ENCODE measurements at places on chromosomes 2 and 18.

DNA sequence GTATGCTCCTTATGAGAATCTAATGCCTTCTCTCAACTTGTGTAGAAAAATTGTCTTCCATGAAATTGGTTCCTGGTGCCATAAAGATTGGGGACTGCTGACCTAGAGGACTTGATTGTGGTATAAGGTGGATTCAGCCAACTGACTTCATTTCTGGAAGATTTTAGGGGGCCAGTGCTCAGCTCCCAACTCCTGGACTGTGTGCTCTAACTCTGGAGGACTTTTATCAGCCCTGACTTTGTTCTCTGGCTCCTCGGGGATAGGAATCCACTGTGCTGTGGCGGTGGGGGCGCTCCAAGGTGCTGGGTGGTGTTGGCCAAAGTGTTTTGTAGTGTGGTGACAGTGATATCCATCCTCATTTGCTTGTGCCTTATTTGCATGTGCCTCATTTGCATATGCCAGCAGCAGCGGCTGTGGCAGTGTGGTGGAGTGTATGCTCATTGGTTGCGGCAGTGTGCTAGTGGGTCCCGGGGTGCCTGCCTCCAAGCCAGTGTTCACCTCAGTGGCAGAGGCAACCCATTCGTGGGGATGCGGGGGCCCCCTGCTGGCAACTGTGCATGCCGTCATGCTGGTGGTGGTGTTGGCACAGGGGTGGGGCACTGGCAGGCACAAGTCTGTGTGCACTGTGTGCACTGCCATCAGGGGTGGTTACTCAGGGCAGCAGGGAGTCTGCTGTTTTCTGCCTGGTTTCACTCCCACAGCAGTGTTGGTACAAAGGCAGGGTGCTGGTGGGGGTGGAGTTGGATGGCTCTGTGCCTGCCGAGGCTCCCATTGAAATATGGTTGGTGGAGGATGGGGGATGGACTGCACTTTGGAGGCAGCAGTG lies 19.6 kb downstream of the EHBP1 start:
- no peak for DNase-seq

- DNase-seq: no peak
Measured at GRCh38 chr18:30139631-30140287, 902.8 kb downstream of the DSC3 start.

DNA sequence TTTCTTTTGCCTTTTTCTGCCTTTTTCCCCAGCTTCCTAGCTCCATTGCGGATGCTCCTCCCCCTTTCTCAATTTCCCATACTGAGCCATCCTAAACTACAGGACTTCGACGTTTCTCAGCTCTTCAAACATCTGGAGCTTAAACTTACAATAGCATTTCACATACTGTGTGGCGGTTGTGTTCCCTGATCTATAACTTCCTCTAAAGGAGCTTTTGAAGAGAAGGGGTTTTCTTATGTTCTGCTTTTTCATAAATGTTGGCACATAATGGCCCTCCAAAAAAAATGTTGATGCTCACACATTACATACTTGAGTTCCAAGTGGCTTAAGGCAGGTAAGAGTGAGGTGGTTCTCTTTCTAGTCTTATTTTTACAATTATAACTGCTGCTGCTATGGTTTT lies 87.4 kb downstream of the RNF144A start:
- DNase-seq: no peak

DNA sequence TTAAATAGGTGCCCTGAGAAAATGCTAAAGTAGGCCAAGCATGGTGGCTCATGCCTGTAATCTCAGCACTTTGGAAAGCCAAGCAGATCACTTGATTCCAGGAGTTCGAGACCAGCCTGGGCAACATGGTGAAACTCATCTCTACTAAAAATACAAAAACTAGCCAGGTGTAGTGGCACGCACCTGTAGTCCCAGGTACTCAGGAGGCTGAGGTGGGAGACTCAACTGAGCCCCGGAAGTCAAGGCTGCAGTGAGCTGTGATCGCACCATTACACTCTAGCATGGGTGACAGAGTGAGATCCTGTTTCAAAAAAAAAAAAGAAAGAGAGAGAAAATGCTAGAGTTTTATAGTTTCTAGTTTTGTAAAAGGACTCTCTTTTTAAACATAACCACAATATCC lies 12.0 kb downstream of the ANKRD44 start:
- no peak for DNase-seq

DNA sequence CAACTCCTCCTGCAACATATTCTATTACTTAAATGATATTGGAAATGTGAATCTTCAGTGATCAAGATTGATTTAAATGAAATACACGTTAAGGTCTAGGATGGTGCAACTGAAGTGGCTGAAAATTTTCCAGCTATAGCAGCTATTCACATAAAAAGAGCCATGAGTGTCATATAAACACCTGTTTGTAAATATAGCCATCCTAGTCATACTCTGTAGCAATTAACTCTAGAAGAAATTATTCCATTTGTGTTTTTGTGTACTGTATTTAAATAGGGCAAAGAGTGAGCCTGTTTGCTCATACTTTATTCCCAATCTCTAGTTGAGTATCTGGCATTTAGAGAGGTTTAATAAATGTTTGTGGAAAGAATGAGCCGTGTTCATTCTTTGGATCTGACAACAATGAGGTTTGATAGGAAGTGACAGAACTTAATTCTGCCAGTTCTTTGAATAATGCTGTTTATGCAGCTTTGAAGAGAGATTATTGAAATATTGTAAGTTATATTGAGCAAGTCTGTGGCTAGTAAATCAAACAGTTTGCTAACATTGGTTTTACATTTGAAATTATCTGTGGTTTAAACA lies 49.7 kb downstream of the BABAM2 start:
- DNase-seq: no peak

- DNase-seq: no peak
Measured at GRCh38 chr2:167015806-167016205, 127.5 kb downstream of the XIRP2 start.

DNA sequence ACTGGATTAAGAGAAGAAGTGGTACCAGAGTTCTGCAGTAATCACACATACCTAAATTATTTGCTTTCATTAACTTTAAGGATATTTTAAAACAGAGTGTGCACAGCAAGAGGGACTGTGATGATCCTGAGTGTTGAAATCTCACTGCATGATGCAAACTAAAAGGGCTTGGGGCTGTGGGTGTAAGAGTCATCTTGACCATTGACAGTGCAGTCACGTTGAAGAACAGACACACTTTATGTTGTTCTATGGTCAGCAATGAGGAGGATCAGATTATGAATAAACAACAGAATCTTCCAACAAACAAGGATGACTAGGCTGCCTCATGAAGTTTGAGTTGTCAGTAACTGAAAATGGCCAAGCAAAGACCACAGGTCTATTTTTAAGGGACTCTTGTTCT lies 87.2 kb upstream of the GALNT5 start:
- DNase-seq: no peak

GRCh38 chr2:22329211-22330154 lies 1055.5 kb upstream of the KLHL29 start:
- DNase-seq: no peak

DNA sequence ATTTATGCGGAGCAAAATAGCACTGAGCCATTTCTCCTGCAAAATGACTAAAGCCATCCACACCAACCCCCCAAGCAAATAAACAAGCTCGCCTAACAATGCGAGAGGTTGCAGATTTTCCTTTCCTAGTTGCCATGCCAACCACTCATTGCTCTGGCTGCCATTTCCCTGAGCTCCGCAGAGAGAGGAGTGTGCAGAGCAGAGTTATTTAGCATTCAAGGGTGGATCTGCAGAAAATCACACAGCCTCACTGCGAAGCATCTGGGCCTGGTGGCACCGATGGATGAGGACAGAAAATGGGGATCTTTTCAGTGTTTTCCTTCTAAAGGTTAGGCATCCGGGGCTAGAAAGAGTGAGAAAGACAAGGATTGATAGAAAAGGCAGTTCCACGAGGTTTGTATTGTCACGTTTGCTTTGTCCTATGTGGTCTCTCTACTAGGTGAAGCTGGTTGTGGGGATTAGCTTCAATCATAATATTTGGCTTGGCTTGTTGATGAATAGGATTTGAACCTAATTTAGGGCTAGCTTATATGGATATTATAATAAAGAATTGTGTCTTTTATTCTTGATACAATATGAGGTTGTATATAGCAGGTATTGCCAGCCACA lies 110.2 kb upstream of the UNC80 start:
- no peak for DNase-seq

GRCh38 chr2:160194351-160194750 lies 5.7 kb downstream of the ITGB6 start:
- no peak for DNase-seq

DNA sequence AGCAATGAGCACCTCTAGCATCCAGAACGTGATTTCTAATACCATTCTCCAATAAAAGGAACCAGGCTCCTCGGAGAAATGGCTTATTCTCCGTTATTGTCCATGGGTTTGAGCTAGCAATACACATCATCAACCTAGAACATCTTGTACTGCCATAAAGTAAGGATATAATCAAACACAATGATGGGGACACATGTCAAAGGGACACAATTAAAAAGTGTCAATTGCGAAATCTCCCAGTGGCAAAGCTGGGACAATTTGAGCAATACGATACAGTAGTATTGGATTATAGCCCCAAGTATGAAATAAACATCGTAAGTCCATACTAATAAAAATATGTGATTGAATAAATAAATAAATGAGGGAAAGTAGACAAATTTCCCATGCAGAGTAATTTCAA lies 108.4 kb downstream of the CTNNA2 start:
- no peak for DNase-seq

- no peak for DNase-seq
Measured at GRCh38 chr2:209411718-209412117, 12.1 kb upstream of the MAP2 start.

GRCh38 chr2:174553811-174554493 lies 43.7 kb downstream of the WIPF1 start:
- no peak for DNase-seq

GRCh38 chr2:79832511-79833234 lies 319.8 kb downstream of the CTNNA2 start:
- no peak for DNase-seq

DNA sequence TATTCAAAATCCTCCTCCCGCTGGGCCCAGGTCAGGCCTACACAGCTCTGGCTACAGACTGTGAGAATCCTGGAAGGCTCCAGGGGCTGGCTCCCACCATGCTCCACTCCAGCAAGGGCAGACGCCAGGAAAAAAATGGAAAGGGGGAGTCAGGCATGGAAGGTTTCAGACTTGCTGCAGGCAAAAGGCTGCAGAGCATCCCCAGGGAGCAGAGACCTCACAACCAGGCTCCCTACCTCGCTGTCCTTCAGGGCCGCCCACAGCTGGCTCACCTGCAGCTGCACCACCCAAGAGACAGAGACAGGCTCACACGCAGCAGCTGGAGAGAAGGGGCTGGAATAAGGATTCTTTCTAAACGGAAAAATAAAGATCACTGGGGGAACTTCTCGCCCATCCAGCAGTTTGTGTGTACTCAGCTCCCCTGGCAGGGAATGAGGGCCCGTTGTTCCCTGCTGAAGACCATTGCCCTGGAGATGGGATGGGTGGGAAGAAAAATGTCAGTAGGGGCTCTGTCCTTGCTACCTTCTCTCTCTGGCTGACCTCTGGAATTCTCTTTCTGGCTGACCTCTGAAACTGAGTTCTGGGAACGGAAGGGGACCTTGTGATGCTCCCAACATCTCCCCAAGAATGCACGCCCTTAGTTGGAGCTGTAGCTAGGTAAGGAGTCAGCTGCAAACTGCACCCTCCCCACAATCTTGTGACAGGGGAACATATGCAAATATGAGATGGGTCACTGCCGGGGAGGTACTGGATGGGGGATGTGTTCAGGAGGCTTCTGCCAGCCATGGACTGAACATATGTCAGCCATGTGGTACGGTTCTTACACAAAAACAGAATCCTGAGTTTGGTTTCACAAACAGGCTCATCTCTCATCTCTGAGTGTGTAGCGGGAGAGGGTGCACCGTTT lies 34.5 kb downstream of the BCL2 start:
- no peak for DNase-seq

DNA sequence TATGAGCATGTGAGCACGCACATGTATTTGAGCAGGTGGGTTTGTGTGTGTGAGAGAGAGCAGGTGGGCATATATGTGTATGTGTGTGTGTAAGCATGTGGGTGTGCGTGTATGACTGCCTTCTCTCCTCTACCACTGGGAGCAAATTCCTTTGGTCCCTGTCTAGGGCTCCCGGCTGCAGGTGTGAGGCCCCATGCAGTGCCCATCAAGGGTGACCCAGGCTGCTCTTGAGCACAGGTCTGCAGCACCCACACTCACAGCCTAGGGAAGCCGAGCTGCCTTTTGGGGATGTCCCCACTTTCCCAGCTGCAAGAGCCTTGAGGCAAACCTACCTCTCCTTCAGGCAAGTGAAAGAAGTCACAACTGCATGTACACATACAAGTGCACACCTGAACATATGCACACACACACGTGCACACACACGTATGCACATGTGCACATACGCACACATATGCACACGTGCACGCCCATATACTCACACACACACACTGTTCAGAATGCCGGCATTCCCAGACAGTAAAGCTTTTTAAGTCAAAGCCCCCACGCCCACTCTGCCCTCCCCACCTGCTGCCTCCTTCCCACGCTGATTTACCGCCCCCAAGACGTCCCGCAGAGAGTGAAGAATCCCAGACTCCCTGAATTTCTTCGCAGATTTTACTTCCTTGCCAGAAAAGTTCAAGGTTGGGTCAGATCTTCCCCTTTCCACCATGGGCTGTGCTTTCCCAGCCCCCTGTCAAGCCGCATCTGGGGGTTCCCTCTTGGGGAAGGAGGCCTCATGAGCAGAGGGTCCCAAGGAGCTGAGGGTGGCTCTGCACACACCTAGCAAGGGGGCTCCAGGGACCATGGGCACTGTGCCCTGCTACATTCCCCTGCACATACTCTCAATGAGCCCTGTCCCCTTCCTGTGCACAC lies 170.6 kb downstream of the TWIST2 start:
- DNase-seq: no peak

DNA sequence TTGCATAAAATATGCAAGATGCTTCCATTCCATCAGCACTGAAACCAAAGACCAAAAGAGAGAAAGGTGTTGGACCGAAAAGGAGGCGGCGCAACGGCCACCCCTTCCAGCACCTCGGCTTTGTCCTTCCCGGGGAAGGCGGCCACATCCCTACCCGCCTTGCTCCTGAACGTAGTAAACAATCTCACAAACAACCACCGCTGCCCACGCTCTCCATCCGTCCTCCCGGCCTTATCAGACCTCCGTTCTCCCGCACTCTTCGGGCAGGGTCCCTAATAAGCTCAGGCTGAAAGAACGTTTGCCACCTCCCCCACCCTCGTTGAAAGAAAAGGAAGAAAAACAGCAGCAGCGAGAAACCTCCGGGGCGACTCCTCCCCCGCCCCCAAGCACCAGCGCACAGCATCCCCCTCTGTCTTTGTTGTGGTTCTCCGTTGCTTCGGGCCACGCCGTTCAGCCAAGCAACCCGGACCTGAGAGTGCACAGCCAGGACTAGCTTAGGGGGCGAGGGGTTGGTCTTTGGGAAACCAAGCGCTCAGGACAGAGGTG lies 4.4 kb downstream of the EVX2 start:
- DNase-seq: no peak

- DNase-seq: no peak
Measured at GRCh38 chr2:172381275-172382027, 45.9 kb upstream of the ITGA6 start.

DNA sequence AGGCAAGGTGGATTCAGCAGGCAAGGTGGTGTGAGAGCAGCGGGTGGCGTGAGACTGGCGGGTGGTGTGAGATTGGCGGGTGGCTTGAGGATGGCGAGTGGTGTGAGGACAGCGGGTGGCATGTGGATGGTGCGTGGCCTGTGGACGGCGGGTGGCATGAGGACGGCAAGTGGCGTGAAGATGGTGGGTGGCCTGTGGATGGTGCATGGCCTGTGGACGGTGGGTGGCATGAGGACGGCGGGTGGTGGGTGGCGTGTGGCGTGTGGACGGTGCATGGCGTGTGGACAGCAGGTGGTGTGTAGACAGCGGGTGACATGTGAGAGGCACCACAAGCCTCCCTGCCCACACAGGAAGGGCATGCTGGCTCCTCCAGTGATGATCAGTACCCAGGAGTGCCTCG lies 186.9 kb upstream of the SALL3 start:
- no peak for DNase-seq

- DNase-seq: no peak
Measured at GRCh38 chr2:170747921-170748320, 22.3 kb upstream of the ERICH2 start.

All from activated T-helper 9 cell treated with anti-CD3 and anti-CD28 coated beads, Interleukin-2, amount 50 U/mL, for 16 hours (primary cell).